Liver (tissue), 10 donors: ENCODE measurements at places on chromosomes 13 and 19. TPM values are rescaled to one million over a fixed set of nuclear protein-coding genes. Genes with fewer than 3 reads are reported as not detected.

The FREM2 gene
- polyA plus RNA-seq: 0.32 TPM

The CFAP97D2 gene
- not detected for polyA plus RNA-seq

GRCh38 chr19:4678881-4679790 lies 9.0 kb upstream of the MYDGF start:
- peak; percentile 56 for DNase-seq

The HCN2 gene
- polyA plus RNA-seq: 0.13 TPM

The OPA3 gene
- 5.8 TPM for polyA plus RNA-seq

DNA sequence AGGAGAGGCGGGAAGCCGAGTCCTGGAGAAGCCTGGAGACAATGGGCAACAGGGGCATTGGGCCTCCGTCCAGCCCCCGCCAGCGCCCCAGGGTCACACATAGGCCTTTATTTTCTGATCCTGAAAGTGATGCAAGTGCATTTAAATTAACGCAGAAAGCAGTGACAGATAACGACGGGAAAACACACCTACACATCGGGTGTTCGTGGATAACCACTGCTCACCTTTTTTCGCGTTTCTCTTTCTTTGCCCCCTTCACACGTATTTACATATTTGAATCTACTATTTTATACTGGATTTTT lies 30.4 kb upstream of the GRTP1 start:
- DNase-seq: no peak

DNA sequence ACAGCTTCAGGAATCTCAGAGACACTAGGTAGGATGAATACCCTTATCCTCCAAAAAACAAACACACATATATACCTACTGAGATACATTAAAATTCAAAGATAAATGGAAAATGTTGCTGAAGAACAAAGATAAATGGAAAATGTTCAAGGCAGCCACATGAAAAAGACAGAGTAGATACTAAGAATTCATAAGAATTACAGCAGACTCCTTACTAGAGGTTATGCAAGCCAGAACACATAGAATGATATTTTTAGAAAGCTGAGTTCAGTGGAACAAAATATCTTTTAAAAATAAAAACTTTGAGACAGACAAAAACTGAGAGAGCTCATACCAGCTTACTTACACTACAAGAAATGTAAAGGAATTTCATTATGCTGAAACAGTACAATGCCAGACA lies 35.6 kb downstream of the UCHL3 start:
- DNase-seq: no peak
